ENCODE measurements at places on chromosomes 6 and 20.

DNA sequence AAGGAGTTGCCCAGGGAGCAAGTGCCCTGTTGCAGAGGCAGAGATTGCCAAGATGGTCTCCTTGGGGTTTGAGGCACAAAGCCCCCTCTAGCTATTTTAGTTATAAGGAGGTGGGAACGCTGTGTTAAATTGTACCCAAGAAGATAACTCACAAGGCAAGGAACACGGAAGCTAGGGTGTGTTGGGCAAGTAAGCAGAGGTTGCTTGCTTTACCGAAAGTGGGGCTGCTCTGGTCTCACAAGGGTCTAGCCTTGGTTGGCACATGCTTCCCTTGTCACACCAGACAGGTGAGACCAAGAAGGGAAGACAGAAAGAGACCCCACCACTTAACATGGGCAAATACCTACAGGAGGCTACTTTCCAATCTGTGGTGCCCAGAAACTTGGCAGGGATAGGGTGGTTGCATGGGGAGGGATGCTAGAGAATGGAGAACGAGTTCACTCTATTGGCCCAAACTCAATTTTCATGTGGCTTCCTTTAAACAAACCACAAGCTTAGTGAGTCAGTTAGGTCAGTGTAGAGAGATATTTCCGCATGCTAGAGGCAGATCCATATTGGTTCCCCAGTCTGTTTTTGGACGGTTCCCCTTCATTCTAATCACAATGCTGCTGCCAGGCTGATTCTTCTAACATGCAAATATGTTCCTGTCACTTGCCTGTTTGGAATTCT, 42.4 kb downstream of the PLAGL1 start:
- no peak for DNase-seq

GRCh38 chr6:25014791-25015560, 79.2 kb upstream of the RIPOR2 start:
- DNase-seq: no peak

- DNase-seq: no peak
Measured at GRCh38 chr20:5621305-5621704, 128.9 kb upstream of the SHLD1 start.

- no peak for DNase-seq
Measured at GRCh38 chr20:21453690-21454089, 56.4 kb upstream of the NKX2-4 start.

- DNase-seq: no peak
Measured at GRCh38 chr6:37674161-37674560, 23.5 kb downstream of the MDGA1 start.

GRCh38 chr6:109315341-109316110, 66.7 kb downstream of the CD164 start:
- DNase-seq: no peak

GRCh38 chr20:51335329-51335841, 207.1 kb downstream of the NFATC2 start:
- DNase-seq: no peak

GRCh38 chr6:13848522-13849150, 34.3 kb upstream of the MCUR1 start:
- DNase-seq: no peak

DNA sequence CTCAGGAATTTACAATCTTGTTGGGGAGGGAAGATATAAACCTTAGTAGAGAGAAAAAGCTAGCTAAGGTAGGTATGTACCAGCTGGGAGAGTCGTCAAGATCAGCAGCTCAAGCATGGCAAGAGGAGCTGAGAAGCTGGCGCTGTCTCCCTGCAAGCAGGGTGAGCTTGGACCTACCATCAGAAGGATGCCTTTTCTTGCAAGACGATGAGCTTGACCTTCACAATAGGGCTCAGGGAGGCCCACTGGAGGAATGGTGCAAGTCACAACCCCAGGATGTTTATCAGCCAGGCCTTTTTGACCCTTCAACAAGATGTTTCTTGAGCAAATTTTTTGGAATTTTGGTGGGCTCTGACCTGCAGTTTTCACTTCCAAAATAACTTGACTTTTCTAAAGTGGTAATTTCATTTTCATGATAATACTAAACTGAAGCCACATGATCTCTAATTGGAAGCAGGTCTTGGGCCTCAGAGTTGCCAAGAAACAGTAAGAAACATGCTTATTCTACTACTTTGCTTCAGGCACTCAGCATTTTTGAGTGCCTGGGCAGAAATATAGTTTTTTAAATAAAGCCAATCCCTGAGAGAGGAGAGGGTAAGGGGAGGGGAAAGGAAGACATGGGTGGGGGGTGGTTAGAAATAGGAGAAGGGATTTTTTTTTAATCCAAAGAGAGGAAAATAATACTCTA, 258.1 kb downstream of the CLIC5 start:
- no peak for DNase-seq

DNA sequence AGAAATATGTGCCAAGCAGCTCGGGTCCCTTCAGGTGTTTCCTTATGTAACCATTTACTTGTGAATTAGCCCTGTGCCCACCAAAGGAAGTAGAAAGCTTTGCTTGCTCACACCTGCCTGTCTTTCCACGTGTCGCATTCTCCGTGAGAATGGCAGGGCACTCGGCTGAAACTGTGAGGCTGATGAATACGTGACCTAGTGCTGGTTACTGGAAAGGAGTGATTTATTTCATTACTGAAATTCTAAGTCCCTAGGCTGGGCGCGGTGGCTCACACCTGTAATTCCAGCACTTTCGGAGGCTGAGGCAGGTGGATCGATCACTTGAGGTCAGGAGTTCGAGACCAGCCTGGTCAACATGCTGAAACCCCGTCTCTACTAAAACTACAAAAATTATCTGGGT, 45.9 kb upstream of the TULP1 start:
- DNase-seq: no peak

DNA sequence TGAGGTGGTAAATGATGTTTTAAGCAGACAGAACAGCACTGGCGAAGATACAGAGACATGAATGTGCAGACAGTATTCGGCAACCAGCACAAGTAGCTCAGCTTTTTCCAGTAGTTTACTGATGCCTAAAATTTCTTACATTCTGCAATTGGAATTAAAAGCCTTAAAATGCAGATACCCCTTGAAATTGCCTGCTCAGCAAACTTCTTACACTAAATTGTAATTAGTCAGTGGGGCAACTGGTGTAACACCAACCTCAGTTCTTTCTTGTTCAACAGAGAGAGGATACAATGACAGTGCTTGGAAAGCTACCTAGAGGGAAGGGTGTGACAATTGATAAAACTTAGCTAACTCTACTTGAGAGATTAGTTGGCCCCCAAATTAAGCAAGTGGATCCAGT, 121.1 kb upstream of the ENPP5 start:
- no peak for DNase-seq

DNA sequence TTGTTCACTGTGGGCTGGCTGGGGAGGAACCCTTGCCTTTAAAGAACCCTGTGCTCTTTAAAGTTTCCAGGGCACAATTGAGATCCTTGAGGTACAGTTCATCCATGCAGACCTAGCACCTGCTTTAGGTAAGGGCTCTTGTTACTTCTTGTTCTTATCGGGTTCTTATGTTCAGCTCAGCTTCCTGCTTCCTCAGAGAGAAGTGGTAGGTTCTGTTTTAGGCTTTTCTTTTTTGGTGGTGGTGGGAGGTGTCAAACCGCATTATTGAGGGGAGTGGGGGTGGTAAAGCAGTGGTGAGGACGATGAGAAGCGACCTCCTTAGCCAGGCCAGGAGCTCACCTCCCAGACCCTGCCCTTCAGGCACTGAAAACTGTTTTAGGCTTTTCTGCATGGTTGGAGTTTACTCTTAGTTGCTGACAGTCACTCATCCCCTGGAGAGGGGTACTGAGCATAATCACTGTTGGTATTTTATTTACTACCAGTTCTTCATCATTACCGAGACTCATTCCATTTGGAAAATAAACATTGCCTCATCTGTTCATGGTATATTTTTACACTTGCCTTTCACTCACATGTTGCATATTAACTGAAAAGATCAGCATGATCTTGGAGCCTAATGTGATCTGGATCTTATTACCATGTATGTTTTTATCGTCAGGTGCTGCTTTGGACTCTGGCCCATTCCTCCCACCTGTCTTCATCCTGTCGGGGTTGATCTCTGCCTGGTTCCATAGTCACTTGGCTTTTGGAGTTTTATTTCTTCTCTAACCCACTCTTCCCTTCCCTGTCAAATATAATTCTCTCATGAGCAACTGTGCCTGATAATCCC, 35.4 kb downstream of the SLC16A10 start:
- no peak for DNase-seq

DNA sequence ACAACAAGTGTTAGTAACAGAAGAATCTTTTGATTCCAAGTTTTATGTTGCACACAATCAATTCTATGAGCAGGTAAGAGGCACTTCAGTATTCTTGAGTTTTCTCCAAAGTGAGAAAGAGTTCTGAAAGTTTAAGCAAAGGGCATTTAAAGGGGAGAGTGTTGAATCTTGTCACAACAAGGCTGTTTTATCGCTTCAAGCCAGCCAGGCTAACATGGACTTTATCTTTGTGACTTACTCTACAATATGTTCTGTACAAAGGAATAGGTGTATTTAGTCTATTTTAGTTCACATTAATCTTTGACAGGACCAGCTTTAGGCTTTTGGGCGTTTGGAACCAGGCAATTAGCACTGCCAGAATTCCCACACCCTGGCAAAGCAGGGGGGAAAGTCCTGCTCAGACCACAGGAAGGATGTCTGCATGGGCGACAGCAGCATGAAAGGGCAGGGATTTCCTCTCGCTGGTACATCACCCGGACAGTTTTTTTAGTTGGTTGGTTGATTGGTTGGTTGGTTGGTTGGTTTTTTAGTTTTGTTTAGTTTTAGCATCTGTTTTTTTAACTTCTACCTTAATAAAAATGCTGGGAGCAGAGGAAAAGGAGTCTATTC, 395.4 kb upstream of the SOX4 start:
- no peak for DNase-seq

DNA sequence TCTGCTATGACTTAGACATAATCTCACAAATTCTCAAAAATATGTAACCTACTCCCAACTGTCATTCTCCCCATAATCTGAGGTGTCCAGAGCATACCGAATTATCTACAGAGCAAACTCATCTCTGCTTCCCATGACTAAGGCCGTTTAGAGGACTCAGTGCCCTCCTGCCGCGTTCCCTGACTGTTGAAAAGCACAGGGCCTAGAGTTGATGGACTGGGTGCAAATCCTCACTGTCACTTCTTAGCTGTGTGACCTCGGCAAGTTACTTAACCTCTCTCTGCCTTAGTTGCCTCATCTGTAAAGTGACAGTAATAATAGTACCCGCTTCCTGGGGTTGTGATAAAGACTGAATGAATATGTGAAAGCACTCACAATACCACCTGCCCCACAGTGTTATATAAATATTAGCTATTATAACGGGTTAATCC, 4.7 kb upstream of the TUBB2A start:
- DNase-seq: no peak

DNA sequence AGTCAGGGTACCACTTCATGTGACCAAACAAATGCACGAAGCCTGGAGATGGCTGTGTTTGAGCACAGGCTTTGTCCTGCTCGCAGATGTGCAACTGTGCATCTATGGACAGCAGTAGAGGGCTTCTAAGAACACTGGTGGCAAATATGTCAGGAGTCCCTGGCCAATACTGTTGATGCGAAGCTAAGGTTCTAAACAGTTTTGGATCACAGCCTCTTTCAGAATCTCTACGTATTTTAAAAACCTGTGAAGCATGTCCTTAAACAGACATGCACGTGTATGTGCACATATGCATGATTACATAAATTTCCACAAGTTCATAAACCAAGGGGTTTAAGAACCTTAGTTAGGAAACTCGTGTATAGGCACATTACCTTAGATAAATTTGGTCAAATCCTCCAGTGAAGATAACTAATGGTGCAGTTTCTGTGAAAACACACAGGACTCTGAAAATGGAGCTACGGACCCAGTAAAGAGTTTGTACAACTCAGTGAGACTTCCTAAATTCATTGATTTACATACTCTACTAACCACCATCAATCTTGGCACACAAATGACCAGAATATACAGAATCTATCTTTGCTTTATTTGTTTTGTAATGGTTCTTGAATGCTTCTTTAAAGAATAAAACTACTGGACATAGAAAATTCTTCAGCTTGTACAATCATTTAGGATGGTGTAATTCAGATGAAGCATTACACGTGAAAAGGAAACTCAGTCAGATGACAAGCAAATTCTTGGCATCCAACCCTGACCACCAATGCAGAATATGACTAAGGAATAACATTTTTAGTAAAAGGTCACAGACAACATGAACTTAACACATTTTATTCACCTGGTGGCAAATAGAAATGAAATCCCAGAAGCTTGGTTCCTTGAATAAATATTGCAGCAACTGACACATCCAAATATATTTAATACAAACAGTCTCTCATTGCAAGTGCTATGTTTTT, 27.4 kb downstream of the KCNQ5 start:
- no peak for DNase-seq

DNA sequence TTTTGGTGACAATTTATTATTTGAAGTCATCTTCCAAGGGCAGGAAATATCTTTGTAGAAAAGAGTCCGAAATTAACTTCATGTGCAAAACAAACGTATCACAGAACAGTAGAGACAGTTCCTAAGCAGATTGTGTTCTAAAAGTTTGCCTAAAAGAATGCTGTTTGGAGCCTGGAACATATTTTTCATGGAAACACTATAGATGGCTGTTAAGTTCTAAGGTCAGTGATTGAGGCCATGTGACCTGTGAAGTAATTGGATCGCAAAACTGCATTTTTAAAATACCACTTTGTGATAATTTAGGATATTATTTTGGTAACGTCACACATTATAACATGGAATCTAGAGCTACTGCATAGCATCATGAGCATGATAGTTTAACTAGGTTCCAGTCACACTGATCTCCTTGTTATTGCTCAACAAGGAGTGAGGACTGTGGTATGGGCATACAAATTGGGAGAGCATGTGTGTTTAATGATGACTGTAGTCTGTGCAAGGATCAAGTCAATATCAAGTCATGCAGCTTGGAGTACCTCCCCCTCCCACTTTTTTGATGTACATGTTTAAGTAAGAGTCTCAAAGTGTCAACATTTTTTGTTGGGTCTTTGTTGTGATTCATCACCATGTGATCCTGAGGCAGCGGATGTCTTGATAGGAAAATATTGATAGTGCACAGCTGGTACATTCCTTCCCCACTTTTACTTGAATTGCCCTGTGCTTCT, 609.3 kb upstream of the CITED2 start:
- DNase-seq: no peak

DNA sequence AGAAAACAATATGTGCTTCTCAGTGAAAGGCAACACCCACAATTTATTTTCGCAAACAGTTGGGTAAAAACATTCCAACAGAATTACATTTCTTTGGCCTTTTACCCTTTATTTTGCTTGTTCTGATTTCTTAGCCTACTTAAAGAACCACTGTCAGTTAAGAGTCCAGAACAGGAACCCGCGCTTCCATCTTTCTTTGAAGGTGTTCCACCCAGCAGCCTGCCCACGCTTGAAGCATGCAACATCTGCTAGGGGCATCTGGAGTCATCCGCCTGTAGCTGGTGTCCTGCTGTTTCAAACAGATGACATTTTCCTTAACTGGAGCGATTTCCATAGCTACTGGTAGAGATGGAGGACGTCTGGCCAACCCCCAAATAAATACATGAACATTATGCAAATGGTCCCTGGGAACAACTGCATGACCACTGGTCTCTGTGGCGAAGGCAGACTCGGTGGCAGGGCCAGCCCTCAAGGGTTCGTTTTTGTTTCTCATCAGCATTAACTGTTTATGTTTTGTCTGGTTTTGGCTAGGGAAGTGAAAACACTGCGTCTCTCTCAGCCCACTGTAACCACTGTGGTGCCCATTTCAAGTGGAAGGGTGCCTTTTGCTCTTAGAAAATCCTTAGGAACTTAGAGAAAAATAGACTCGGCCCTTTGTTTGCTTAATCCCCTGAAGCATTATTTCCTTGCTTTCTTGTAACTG, 51.6 kb downstream of the LAMA4 start:
- no peak for DNase-seq

Measured in activated CD4-positive, alpha-beta T cell treated with anti-CD3 and anti-CD28 coated beads for 1 hour (primary cell).